ENCODE measurements at places on chromosomes 5 and 9.

- DNase-seq, result no peak
Observed at GRCh38 chr9:136175616-136176197, 29.2 kb downstream of the LHX3 start.

DNA sequence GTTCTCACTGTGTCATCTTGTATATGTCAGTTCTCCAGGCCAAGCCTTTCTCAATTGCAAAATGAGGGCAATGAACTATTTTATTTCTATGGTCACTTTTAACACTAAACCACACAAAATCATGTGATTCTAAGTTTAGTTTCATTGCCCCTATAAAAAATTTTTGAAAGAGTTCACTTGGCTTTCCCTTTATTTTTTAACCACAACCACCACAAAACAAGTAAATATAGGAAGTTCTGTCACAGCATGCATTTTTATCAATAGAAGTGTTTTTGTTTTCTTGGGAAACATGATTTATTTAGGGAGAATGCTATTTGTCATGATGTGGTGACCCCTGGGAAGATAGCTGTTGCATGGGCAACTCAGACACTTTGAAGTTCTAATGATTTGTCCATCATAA, 169.1 kb downstream of the CSNK1G3 start:
- no peak for DNase-seq

DNA sequence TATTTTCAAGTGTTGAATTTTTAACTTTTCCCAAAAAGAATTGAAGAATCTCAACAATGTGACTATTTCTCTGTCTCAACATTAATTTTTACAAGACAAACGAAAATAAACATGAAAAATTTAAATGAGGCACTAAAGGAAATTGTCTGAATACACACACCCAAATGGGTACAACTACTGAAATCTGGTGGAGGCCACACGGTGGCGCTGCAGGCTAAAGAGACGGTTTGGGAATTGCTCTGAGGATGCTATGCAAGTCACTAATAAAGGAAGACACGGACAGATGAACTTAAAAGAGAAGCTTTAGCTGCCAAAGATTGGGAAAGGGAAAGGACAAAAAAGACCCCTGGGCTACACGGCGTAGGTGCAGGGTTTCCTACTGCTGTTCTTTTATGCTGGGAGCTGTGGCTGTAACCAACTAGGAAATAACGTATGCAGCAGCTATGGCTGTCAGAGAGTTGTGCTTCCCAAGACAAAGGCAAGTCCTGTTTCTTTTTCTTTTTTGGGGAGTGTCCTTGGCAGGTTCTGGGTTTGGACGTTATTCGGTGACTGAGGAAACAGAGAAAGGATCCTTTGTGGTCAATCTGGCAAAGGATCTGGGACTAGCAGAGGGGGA, at the start of gene PCDHB10:
Gene PCDHB10, plus strand, starts transcription at position 244 of the 616 bp plus-strand sequence. Its CDS starts 200 bp downstream, at position 444.
- no peak for DNase-seq

GRCh38 chr9:82761027-82761426, 301.9 kb downstream of the RASEF start:
- no peak for DNase-seq

DNA sequence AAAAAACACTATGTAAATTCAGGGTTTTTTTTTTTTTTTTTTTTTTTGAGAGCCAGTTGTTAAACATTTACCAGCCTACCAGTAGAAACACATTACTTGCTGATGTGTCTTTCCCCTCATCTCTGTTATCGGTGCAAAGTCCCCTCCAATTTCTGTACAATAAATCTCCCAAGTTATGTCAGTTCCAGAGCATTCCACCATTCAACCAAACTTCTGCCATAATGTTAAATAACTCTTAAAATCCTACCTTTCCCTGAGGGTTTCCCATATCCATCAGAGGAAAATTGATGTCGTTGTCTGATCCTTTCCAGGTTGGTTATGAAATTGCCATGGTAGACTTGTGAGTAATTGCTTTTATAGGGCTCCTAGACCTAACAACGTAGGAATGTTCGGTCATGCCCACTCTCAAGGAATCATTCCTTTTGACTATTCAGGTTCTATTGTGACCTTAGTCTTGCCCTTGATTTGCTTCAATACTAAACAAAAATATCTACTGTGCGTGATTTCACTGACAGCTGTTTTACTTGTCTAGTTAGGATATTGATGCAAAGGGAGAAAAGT, 5.6 kb upstream of the PPP2R2B start:
- no peak for DNase-seq

- no peak for DNase-seq
Observed at GRCh38 chr5:80967500-80968181, 7.5 kb downstream of the RASGRF2 start.

DNA sequence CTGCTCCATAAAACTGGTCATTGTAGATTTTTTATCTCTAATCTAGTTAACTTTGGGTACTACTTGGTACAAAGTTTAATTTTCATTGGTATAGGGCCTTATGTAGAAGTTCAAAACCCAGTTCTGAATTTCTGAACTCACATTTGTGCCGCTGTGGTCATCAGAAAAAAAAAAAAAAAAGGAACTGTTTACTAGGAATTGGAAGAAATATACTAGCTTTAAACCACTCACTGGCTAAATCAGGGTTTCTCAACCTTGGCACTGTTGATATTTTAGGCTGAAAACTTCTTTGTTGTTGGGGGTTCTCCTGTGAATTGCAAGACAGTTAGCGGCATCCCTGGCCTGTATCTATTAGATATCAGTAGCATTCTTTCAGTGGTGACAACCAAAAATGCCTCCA, 4.1 kb upstream of the ZFYVE16 start:
- DNase-seq, result no peak

- DNase-seq, result no peak
Observed at GRCh38 chr5:147057051-147057450, 177.8 kb upstream of the STK32A start.

DNA sequence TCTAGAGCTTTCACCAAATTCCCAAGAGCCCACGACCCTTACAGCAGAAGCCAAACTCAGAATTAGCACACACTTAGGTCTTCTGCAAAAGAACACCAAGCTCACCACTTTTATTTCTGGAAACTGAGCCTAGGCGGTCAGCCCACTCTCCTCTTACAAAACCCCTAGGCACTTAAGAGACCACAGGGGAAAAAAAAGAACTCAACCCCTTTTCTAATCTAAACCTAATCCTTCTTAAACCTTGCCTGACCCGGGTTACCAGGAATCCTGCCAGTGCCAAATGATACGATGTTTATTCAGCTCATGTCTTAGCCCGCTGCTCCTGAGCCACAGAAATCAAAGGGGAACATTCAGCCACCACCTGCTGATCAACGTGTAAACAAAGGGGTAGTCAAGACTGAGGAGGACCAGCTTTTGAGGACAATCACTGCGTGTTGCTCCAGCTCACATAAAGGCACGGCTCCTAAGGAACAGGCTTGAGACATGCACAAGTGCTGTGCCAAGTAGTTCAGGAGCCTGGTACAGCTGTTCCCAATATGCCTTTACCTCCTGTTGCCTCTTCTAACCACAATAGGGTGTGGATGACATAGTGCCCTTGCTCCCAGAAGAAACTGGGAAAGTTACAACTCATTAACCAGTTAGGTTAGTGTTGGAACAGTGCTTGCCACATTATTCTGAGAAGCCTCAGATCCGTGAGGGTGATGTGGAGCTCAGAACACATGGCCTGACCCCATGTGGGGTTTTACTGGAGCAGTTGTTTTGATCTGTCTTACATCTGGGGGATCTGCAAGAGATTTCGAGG, 49.3 kb downstream of the ZFAND5 start:
- DNase-seq, result no peak

- DNase-seq, result no peak
Observed at GRCh38 chr5:23204111-23204510, 303.3 kb upstream of the PRDM9 start.

GRCh38 chr9:124594225-124594624, 87.0 kb upstream of the NR5A1 start:
- DNase-seq, result no peak

- DNase-seq, result no peak
Observed at GRCh38 chr9:7622481-7622880, 177.1 kb downstream of the DMAC1 start.

- DNase-seq, result no peak
Observed at GRCh38 chr9:71756753-71757152, 11.6 kb downstream of the CEMIP2 start.

DNA sequence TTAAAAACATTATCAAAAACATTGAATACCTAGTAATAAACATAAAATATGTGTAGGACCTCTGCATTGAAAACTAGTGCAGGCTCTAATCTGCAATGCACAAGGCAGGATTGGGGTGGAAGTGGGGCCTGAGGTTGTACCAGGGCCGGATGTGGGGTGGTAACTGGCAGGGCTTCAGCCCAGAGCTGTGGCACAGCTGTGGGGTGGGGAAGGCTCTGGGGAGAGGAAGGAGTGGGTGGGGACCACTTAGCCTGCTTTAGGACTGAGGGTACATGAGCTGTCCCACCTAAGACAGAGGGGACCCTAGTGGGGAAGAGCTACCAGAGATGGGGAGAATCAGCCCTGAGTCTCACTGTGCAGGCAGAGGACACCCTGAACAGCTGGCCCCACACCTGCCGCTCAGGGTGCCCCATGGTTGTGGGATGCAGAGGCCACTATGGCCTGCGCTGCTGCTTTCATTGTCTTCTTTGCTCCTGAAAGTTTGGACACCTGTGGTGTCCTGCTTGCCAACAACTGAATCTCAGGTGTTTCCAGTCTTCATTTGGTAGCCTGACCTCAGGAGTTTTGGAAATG, 311.4 kb downstream of the TLE4 start:
- no peak for DNase-seq

- DNase-seq, result peak; percentile 70
Observed at GRCh38 chr9:22008717-22009505, at the start of gene CDKN2B. TSS of gene CDKN2B (minus strand) at chr9:22009305. CDS start at chr9:22008953, 352 bp downstream.
